Sciatic nerve (tissue), 2 donors: ENCODE measurements at places on chromosomes 6 and 20. TPM values are rescaled to one million over a fixed set of nuclear protein-coding genes. Genes with fewer than 3 reads are reported as not detected.

DNA sequence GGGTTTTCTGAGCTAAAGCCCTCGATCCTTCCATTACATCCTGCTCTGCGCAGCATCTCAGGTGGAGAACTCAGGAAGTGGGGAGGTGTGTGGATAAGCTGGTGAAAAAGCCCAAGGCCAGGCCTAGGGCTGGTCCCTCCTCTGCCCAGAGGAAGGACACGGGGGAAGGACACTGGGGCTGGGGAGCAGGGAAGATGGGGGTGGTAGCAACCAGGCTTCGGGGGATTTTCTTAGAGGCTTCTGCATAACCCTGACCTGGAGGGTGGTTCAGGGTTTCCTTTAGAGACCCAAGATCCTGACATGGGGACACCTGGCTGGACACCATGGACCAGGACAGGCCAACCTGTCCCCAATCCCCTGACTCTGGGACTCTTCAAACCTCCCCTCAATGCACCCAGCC lies 37.9 kb downstream of the SUN5 start:
- no peak for DNase-seq

The BHLHE23 gene
- total RNA-seq: not detected

DNA sequence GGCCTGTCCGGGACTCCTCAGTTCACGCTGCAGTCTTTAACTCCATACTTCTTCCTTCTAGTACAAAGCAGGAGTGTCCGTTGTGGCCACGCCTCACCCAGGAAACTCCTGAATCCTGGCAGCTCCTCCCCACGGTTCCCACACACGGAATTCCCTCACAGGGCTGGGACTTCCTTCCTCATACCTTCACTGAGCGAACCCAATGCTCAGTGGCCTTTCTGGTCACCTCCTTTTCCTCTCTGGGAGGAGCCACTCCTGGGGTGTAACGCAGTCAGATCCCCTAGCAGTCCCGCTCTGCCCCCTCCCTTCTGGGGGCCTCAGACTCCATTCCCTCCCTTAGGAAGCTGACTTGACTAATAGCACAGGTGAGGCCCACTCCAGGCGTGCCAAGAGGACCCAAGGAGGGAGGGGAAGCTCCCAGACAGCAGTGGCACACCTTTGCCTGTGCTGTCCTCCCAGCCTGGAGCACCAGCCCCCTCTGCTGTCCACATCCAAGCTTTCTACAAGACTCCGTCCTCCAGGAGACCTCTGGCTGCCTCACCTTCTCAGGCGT lies at the start of gene SLC52A3:
Gene SLC52A3 (minus strand): TSS at position 75 of the 553 bp plus-strand sequence. CDS start 2,726 bp downstream, outside the sequence.
- DNase-seq: no peak

- DNase-seq: no peak
Observed at GRCh38 chr6:24321538-24322162, 36.2 kb downstream of the DCDC2 start.

DNA sequence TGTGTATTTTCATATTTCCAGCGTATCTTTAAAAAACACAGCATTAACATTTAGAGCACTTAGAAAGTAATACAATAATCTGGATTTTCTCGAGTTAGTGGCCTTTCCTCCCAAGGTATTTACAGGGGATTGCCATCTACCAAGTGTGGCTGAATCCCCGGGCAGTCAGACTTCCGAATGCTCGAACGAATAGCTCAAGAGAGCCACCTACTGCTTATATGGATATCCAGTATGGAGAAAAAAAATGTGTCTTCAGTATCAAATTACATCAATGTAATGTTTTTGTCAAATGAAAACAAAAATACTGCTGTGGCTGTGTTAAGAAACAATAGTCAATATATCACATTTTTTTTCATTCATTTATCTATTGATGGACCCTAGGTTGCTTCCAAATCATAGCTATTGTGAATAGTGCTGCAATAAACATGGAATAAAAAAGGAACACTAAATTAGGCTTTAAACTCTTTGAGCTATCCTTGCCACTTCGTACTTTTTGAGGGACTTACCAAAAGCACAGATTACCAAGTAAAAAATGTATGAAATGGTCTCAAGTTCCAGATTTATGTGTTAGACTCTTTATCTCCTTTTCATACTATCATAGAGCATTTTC lies 654.5 kb upstream of the PTCHD4 start:
- DNase-seq: no peak

- DNase-seq: no peak
Observed at GRCh38 chr20:42949950-42950349, 239.8 kb downstream of the PTPRT start.
